ENCODE measurements at places on chromosomes 7 and 10.

- no peak for DNase-seq
Observed at GRCh38 chr7:81736091-81736490, 33.8 kb downstream of the HGF start.

DNA sequence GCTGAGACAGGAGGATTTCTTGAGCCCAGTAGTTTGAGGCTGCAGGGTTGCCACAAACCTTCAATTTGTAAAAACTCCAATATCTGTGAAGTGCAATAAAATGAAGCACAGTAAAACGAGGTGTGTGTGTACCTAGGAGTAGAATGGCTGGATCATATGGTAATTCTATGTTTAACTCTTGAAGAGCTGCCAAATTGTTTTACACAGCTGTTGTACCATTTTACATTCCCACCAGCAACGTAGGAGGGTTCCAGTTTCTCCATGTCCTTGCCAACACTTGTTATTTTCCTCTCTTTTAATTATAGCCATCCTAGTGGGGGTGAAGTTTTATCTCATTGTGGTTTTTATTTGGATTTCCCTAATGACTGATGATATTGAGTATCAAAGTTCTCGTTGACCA is 16.2 kb downstream of the PLEKHA1 start:
- DNase-seq = no peak

DNA sequence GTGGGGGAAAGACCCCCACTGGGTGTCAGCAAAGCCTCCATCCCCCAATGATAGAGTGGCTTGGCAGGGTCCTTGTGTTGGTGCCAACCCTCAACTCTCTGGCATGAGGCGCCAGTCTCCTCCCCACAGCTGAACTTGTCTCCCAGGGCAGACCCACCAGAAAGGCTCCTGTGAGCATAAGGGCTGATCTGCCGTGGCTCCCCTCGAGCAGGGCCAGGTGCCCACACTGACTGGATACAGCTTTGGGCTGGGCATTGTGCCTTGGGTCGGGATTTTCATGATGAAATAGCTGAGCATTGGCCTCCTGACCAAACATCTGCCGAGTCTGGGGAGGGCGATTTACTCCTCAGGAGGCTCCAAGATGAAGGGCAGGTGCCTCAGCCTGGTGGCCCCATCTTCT is 68.1 kb upstream of the NPTX2 start:
- DNase-seq = no peak

DNA sequence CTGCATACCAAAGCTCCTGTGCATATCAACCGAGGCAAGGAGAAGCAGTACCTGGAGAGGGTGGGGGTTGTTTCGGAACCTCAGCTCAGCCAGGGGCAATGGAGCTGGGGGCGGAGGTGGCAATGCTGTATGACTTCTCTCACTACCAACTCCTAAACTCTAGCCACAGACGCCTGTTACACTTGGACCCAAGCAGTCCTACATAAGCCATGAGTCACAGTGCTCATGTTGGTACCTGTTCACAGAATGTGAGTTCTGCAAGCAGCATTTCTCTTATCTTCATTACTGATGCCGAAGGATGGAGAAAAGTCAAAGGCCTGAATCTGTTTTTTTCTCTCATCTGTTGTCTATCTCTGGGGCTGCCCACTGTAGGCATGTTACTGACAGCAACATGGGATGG is 3.2 kb upstream of the RAB18 start:
- no peak for DNase-seq

GRCh38 chr7:122549578-122549977 is 149.3 kb downstream of the RNF133 start:
- DNase-seq = no peak

GRCh38 chr7:31456646-31457368 is 57.1 kb upstream of the ITPRID1 start:
- DNase-seq = no peak

DNA sequence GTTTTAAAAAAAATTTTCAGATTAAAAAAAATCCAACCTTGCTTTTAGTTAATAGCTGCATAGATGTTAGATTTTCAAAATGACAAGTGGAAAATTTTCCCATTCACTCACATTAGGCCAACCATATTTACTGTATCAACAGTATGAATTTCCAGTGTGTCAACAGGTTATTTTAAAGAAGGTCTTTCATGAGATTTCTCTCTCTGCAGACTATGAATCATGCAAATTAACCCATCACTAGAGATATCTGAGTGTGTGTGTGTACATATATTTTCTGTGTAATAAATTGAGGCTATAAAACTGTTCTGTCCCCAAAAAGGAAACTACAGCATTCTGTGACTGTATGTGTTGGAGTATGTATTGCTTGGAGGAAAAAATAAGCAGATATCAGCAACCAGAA is 305.6 kb downstream of the ARL4A start:
- DNase-seq = no peak

DNA sequence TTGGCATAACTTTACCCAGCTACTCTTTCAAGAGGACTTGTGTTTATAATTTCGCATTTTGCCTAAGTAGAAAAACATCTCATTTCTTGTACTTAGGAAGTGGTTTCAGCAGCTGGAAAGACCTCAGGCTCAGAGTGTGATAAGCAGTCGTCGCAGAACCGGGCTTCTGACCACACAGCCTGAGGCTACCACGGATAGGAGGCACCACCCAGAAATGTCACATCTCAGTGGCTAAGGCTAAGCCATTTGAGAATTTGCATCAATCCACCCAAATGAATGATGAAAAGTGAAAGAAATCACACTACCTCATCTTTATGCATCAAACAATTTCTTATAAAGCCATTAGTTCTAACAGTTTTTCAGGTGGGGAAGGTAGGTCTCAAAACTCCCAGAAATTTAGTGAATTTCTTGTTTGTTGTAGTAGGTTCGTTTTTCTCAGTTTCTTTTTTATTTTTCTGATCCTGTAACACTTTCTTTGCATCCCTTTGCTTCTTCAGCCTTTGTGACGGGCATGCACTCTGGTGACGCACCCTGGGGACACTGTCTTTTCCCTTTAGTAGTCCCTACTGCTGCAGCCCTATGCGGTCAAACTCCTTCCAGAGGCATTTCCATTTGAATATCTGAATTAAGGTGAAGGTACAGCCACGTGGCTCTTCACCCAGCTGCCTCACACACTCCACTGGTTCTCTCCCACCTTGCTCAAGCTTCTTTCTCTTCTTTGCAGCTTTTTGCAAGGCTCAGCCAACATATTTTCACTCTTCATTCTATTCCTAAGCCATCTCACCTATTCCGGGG is 68.5 kb downstream of the MAP3K8 start:
- peak; percentile 53 for DNase-seq

DNA sequence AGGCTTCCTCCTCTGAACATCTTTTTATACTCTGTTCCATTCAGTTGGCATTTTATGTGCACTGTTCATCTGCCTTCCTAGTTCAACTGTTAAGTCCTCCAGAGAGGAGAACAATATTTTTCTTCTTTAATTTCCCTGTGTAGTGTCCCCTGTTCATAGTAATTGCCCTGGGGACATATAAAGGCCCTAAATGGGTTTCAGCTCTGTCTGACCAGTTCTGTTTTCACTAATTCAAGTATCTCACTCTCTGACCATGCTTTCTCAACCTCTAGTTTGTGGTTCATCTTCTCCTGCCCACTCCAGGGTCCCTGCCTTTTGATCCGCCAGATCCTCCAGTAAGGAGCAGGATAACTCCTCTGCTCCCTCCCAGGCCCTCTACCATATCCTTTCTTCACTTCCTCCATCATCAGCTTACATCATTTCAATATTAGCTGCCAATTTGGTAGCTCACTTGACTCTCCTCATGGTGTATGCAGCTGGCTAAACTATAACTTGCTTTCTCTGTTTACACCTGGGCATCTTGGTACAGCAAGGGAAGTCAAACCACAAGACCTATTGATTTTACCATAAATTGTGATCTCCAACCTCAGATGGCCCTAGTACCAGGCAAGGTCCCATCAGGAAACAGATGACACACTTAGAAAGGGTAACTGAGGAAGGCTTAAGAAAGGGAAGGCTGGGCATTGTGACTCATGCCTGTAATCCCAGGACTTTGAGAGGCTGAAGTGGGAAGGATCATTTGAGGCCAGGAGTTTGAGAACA is 17.7 kb upstream of the C10orf67 start:
- DNase-seq = no peak

- DNase-seq = peak; percentile 76
Observed at GRCh38 chr10:11685787-11686218, 56.4 kb upstream of the ECHDC3 start.

DNA sequence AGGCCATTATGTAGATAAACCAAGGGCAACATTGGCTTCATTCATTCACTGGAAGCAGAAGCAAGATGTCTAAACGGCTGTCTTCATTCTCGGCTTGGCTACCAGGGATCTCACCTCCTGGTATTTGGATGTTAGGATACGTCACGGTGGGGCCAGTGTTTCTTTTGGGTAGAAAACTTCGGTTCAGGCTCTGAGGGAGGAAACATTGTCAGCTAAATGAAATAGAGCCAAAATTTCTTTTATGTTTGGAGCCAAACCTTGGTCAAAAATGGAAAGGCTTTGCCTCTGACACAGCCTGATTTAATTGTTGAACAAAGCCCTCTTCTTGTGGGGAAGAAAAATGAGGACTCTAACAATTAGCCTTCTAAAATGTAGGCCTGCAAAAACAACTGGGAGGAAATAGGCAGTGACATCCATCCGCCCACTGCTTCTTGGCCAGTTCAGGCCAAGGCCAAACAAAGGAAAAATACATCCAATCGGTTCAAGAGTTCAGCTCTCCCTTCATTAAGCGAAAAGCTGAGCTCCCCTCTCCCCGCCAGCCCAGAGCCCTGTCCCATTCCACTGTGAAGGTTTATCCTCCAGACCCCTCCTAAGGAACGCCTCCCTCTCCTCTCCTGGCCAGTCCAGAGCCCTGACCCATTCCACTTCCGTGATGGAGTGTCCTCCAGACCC is 44.4 kb downstream of the PFKFB3 start:
- no peak for DNase-seq

DNA sequence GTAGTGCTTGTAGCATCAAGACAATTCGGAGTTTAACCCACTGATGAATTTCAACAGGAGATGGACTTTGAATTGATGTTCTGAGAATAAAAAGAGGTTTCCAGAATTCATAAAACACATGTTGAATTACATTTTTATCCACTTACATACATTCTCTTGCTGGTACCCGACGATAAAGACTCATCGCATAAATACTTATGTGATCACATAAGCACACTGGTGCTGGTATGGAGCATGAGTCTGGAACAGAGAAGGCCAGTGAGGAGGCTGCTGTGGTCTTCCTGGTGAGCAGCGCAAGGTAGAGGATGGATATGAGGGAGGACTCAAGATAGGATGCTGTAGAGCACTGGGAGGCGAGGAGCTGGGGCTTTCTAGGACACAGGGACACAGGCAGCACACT is 109.0 kb downstream of the RNF216 start:
- DNase-seq = no peak

GRCh38 chr10:127918572-127918971 is 11.7 kb downstream of the PTPRE start:
- DNase-seq = no peak

GRCh38 chr10:81145975-81146374 is 608.3 kb downstream of the SH2D4B start:
- DNase-seq = no peak

DNA sequence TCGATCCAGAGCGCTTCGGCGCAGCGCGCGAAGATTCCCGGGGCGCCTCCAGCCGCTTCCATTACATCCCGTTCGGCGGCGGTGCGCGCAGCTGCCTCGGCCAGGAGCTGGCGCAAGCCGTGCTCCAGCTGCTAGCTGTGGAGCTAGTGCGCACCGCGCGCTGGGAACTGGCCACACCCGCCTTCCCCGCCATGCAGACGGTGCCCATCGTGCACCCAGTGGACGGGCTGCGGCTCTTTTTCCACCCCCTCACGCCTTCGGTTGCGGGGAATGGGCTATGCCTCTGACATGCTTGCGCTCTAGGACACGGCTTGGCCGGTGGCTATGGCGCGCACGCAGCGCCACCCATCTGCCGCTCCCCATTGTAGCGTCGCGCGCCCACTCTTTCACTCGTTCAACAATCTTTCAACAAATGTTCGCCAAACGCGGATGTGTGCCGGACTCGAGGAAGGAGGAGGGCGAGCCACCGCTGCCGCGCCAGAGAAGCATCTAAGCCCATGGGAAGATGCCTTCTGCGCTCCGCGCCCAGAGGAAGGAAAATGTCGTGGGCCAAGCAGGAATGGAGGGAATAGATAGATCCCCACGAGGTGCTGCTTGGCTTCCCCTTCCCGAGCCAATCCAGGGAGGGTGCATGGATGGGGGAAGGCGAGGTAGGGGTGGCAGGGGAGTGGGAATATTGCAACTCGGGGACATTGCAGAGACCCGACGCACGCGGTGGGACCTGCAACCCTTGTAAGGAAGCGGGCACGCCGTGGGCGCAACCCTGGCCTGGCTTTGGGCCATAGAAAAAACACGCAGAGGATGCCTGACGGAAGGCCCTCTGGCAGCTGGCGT is 5.1 kb upstream of the CYP26A1 start:
- DNase-seq = no peak

DNA sequence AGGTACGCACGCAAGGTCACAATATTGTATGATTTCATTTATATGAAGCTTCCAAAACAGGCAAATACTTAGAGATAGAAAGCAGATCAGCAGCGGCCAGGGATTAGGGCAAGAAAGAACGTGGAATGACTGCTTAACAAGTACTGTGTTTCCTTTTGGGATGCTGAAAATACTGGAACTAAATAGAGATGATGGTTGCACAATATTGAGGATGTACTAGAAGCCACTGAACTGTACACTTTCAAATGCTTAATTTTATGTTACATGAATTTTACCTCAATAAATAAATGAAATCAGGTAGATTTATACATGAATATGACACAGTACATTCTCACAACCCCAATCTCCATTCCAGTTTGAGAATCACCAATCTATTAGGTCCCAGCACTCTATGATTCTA is 15.6 kb downstream of the SEM1 start:
- DNase-seq = no peak

- no peak for DNase-seq
Observed at GRCh38 chr7:46233585-46234329, 312.7 kb upstream of the IGFBP3 start.

GRCh38 chr7:45077579-45077978 is 11.2 kb downstream of the NACAD start:
- no peak for DNase-seq

DNA sequence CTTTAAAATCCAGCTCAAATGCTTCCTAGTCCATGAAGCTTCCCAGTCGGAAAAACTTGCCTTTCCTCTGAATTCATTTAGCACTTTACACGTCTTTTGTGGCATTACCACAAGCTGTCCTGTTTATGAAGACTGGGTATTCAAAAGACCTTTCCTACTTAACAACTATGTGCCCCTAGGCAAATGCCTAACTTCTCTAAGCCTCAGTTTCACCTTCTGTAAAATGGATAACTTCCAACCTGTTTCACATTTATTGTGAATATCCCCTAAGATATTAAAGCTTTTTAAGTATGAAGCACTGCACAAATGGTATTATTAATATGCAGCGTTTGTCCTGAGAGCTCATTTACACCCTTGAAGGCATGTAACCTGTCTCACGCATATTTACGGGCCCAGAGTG is 843 bp downstream of the CFAP70 start:
- DNase-seq = no peak
